ENCODE measurements at places on chromosomes 3 and 15.

- DNase-seq = no peak
These were observed 49.4 kb upstream of the RPL32 start for GRCh38 chr3:12890610-12891390.

GRCh38 chr3:148901987-148902791 is 37.1 kb downstream of the CPA3 start:
- DNase-seq = no peak

DNA sequence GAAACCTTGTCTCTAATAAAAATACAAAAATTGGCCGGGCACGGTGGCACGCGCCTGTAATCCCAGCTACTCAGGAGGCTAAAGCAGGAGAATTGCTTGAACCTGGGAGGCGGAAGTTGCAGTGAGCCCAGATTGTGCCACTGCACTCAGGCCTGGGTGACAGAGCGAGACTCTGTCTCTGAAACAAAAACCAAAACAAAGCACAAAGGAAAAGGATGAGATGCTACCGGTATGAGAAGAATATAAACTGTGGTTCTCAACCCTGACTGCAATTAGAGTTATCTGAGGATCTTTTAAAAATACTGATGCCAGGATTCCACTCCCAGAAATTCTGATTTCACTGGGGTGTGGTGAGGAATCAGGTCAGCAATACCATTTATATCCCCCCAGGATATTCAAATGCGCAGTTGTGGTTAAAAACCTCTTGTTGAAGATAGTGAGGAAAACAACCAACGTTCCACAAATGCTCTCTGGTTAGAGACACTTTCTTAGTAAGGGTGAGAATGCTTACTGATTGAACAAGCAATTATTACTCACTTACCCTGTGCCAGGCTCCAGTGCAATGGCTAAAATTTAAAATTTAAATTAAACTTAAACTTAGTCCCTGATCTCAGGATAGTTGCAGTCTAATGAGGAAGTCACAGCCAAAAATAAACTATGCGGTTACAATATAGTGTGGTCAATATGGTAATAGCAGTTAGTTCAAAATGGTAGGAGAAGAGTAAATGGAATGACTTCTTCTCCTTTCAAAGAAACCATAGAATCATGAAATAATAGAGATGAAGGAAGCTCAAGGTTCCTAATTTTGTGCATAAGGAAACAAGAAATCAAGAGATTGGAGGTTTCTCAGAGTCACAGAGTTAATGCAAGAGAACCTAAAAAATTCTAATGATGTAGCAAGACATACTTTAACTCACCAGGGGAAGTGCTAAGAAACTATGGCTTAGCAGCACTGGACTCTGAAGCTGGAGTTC is 109.5 kb downstream of the SSR3 start:
- DNase-seq = no peak

DNA sequence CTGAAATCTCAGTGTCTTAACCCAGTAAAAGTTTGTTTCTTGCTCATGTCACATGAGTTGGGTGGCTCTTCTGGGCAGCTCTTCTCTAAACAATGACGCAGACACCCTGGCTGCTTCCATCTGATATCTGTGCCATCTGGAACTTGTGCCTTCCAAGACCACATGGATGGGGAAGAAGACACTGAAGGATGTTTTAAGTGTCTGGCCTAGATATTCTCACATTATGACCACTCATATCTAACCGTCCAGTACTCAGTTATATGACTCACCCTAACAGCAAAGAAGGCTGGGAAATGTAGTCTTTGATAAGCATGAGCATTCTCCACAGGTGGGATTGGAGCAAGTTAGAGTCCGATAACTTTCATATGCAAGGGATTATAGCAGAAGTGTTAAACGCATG is 66.4 kb downstream of the RYR3 start:
- DNase-seq = no peak

DNA sequence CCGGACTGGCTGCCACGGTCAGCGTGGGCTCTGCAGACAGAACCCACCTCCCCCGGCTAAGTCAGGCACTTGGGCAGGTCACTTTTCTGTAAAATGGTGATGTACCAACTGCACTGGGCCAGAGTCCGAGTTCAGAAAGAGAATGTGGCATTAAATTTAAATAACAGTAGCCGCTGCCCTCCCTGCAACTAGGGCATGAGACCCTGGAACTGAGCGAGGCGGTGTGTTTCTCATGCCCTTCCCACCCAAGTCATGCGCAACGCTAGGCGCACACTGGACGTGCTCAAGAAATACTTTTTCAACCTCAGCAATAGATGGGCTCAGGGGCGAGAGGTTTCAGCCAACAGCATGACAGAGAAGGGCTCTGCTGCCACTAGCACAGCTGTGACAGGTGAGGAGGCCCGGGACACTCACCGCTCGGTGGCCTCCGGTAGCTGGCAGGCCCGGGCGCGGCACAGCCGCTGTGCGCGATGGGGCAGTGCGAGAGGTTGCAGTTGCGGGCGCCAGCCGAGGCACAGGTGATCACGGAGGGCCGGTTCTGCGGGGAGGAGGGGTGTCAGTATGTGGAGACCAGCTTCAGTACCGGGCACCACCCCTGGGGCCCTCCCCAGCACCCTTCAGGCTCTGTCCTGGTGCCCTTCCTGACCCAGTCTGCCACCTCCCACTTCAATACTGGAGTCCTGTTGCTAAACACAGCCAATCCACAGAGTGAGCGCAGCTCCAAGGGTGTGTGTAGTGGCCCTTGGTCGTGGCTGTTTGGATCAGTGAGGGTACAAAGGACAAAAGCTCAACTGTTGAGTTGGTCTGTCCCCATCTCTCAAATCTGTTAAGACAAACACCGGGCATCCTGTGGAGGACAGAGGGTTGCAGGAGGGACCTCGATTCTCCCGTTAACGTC is 84.5 kb downstream of the VGLL4 start:
- DNase-seq = no peak

DNA sequence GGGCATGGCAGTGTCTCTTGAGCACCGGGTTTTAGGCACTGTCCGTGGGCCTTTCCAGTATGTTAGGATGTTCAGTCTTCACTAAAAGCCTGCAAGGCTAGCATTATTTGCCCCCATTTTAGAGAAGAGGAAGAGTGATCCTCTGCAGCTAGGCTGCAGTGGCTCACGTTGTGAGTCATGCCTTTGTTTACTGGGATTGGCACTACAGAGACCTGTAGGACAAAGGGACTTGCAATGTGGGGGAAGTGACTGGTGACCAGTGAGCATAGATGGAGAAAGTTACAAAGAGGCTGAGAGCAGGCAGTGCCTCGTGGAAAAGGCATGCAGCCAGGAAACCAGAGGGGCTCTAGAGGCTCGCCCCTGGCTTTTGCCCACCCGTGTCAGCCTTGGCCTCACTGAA is 26.8 kb upstream of the CPNE9 start:
- DNase-seq = no peak

GRCh38 chr15:35775471-35775870 is 229.5 kb upstream of the DPH6 start:
- DNase-seq = no peak

DNA sequence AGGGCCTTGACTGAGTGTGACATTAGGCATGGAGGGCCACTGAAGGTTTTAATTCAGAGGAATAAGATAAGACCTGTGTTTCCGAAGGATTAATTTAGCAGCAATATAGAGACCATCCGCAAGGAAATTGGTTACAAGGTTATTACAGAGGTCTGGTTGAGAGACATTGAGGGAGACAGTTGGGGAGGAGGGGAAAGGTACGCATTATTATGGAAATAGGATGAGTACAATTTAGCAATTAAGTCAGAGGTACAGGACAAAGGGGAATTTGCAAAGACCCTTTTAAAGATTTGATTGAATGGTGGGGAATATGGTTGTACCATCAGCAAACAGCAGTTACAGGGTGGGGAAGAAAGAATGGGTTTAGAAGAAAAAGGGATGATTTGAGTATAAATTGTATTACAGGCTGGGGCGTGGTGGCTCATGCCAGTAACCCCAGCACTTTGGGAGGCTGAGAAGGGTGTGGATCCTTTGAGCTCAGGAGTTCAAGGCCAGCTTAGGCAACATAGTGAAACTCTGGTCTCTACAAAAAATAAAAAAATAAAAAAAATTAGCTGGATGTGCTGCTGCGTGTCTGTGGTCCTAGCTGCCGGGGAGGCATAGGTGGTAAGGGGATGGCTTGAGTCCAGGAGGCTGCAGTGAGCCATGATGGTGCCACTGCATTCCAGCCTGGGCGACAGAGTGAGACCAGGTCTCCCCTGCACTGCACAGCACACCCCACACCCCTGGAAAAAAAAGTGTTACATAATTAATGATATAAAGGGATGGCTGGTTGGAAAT is 11.3 kb downstream of the ARL8B start:
- DNase-seq = no peak

- no peak for DNase-seq
These were observed 9.9 kb downstream of the SPCS1 start for GRCh38 chr3:52715714-52716305.

GRCh38 chr3:17213102-17213501 is 328.3 kb downstream of the PLCL2 start:
- no peak for DNase-seq

GRCh38 chr3:109154979-109155378 is 18.5 kb downstream of the C3orf85 start:
- DNase-seq = no peak

DNA sequence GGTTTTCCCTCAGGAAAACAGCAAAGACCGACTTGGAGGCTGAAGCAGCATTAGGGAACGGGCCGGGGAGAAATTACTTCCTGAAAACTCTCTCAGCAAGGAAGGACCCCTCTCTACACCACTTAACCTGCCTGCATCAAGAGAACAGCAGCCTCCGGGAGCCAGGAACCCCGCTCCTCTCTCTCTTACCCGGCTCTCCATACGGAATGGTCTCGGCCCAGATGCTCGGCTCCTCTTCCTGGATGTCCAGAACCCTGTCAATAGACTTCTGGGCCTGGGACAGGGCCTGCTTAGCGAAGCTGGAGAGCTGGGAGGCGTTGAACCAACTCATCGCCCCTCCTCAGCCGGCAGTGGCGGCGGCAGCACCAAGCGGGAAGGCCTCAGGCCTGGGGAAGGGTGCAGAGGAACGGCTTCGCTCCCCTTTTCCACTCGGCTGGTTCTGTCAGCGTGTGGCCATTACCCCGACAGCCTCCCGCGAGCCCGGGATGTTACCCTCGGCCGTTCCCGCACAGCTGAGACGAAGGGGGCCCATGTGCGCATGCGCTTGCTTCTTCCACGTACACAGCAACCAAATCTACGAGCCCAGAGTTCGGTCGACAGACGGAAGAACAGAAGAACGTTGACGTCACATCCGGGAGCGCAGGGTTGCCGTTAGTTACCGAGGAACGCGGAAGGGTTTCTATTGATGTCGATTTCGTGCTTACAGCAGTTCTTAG is at the start of gene TMF1:
Gene TMF1 (minus strand): TSS at position 578 of the 716 bp plus-strand sequence. CDS start 247 bp downstream, at position 331.
- DNase-seq = no peak

DNA sequence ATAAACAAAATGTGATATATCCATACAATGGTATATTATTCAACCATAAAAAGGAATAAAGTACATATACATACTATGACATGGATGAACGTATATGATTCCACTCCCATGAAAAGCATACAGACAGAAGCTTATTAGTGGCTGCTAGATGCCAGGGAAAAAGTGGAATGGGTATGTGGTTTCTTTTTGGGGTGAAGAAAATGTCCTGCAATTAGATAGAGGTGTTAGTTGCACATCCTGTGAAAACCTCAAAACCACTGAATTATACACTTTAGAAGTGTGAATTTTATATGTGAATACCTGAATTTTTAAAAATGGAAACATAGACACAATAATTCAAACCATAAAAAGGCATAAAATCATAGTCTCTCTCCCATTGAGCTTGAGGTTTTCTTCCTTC is 11.2 kb downstream of the DENND6A start:
- DNase-seq = no peak

GRCh38 chr3:129626744-129627349 is 20.4 kb upstream of the PLXND1 start:
- peak; percentile 63 for DNase-seq
